ENCODE measurements at places on chromosomes 7 and 10.
A peak's percentile ranks its signal among the peaks of the same experiment; 100 is the strongest.

- DNase-seq = peak; percentile 77
Observed at GRCh38 chr10:72334196-72334824, 20.4 kb downstream of the DNAJB12 start.

DNA sequence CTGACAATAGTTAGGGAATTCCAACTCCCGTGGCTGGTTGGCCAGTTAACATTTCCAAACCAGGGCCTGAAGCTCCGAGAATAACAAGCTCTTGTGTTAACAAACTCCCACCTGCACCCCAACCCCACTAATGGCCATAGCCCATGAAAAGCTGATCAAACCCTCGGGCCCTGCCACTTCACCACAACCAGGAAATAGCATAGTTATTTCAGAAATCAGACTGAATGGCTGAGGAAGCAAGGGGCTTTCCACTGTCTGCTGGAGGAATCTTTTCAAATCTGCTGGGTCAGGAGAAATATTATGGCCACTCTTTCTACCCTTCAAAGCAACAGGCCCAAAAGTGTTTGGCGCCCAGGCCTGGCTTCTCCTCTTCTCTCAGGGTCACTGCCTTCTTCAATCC is 145.6 kb downstream of the GLCCI1 start:
- no peak for DNase-seq

DNA sequence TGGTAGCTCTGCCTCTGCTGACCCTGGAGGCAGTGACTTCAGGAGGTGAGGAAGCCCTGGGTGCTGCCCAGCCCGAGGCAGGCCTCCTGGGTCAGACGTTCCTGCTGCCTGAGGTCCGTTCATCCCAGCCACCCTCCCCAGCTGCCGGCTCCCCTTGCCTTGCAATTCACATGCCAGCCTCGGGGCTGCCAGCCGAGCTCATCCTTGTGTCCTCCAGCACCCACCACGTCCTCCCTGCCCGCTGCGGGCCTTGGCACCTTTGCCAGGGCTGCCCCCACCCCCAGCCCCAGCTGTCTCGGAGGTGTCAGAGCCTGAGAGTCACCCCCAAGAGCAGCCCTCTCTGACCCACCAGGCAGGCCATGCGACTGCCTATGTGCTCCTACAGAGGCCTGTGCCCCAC is 162.1 kb upstream of the RNF32 start:
- DNase-seq = no peak

- DNase-seq = peak; percentile 93
Observed at GRCh38 chr7:130273081-130273932, 6.6 kb downstream of the CPA2 start.

GRCh38 chr7:17126413-17127268 is 171.8 kb upstream of the AHR start:
- no peak for DNase-seq

GRCh38 chr10:18216482-18216881 is 76.3 kb downstream of the CACNB2 start:
- DNase-seq = no peak

- DNase-seq = no peak
Observed at GRCh38 chr7:12737373-12737772, 49.9 kb downstream of the ARL4A start.

GRCh38 chr10:93879273-93879672 is 14.5 kb upstream of the SLC35G1 start:
- DNase-seq = no peak

- DNase-seq = peak; percentile 19
Observed at GRCh38 chr10:86943316-86944030, 13.9 kb downstream of the MMRN2 start.

DNA sequence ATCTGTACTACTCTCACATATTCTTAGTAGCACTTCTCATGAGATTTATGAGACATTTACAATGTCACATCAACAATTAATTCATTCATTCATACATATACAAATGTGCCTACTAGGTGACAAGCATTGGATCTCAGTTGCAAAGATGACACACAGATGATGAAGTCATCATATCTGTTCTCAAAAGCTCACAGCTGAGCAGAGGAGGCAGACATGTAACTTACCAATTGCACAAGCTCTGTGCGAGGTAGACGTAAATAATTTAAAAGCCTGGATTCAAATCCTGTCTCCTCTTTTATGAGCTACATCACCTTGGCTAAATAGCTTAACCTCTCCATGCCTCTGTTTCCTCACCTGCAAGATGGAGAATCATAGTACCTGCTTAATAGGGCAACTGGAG is 109.4 kb upstream of the FAM133B start:
- no peak for DNase-seq

DNA sequence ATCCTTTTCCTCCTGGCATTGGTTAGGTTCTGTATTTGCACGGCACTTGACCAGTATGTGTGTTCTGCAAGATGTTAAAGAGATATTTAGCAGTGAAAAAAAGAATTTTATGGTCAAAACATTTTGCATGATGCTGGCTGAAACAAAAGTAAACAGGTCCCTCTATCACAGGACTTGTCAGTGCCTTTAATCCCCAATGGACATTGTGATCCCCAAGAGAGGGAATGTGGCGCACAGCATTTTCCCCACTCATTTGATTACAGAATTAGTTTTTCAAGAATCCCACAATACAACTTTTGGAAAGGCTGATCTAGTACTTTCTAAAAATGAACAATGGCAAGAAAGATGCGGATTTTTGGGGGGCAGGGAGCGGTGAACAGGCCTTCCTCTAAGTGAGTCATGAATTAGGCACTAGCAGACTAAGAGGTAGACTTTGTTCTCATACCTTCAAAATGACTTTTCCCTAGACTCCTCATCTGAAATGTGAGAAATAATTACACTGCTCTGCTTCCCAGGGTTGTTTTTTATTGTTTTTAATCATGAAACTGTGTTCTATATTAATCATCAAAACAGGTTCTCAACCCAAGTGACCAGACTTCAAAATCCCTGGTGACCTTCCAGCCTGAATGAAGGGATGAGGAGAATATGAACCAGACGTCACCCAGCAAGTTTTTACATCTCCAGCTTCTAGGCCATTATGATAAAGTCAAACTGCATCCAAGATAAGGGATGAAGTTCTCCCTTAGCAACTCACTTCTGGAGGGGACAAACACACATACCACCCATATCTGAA is 8.6 kb downstream of the FBXW4 start:
- no peak for DNase-seq

DNA sequence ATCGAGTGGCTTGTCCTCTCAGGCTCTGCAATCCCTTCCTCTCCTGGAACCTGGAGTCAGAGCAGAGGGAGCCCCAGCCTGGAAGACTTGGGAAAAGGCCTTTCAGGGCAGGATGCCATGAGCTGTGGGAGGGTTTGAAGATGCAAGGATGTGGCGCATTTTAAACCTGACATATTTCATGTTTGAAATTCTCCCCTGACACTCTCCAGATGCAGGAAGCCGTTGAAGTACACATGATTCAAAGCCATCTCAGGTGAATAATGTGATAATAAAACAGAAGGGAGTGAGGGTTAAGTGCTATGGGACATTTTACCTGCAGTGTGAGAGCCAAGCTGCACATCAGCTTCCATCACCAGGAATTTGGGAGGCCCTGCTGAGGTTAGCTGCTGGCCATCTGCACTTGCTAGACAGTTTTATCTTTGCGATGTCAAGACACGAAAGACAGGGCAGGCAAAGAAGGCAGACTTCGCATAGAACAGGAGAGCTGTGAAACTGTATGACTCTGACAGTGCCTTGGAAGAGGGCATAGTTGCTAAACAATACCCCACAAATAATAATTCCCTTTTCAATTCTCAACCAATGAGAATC is 159.1 kb upstream of the GDF10 start:
- no peak for DNase-seq

- DNase-seq = peak; percentile 75
Observed at GRCh38 chr7:65307651-65308299, 65.9 kb upstream of the ZNF92 start.

- no peak for DNase-seq
Observed at GRCh38 chr10:34449836-34450235, 365.3 kb downstream of the PARD3 start.

GRCh38 chr7:110296321-110296720 is 794.6 kb upstream of the LRRN3 start:
- no peak for DNase-seq

GRCh38 chr10:121049489-121049888 is 198.3 kb downstream of the WDR11 start:
- no peak for DNase-seq

DNA sequence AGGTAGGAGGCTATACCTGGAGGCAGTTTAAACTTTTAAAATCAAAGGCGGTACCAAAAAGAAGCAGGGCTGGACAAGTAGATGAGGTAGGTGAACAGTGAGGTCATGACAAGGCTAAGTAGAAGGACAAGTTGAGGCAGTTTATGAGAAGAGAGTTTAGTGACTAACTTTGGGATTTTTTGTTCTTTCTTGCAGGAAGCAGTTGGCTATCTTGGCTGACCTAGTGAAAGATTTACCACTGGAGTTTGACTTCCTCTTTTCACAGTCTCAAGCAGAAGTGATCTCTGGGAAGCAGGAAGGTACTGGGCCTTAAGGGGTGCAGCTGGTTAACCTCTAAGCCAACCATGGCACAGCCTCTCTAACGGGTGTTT is 26.3 kb downstream of the ENTPD7 start:
- no peak for DNase-seq

DNA sequence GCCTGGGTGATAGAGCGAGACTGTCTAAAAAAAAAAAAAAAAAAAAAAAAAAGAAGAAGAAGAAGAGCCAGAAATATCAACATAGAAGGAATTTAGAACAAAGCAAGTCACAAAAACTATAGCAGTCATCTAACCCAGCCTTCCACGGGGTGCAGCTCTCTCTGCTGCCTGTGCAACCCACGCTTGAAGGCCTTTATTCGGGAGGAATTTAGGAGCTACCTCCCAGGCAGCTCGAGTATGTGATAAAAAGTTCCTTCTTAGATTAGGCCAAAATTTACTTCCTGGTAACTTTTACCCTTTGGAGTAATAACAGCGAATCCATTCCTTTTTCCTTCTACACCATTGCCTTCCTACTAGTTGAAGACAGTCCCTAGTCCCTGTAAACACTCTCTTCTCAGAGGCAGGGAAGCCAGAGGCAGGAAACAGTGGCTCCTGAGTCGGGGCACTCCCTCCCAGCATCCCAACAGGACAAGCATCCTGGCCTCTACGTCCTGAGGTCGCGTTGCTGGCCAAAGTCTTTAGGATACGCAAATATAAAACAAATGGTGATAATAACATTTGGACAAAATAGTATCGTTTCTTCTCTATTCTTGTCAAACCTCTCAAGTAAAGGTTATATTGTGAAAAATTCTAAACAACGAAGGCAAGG is 109.3 kb upstream of the KMT2C start:
- DNase-seq = no peak

DNA sequence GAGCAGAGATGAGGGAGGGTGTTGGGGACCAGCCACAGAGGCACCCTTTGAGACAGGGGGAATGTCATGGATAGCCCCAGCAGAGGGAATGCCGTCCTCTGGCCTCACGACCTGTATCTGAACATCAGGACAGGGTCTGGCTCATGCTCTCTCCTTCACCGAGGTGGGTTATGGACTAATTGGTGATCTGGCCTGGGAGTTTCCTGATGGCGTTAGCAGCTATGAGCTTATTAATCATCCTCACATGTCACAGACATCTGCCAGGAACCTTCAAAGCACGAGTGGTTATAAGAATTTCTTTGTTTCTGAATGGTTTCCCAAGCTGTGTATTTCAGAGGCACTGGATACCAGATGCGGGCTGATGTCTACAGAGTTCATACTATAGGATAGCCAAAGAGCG is 6.9 kb downstream of the CPA4 start:
- DNase-seq = no peak

DNA sequence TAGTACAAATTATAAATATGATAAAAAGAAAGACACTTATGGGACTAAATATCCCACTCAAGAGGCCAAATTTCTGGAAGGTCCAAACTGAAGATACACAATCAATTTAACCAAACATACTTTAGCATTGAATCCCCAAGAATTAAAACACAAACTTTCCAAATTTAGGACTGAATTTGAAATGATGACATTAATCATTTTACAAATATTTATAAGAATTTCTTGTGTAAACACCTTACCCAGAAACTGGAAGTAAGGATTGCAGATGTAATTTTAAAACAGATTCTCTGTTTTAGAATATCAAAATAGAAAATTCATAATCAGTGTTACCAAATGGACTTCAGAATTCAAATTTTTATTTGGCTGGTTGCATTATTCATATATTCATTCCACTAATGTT is 588.2 kb upstream of the KCND2 start:
- DNase-seq = no peak

DNA sequence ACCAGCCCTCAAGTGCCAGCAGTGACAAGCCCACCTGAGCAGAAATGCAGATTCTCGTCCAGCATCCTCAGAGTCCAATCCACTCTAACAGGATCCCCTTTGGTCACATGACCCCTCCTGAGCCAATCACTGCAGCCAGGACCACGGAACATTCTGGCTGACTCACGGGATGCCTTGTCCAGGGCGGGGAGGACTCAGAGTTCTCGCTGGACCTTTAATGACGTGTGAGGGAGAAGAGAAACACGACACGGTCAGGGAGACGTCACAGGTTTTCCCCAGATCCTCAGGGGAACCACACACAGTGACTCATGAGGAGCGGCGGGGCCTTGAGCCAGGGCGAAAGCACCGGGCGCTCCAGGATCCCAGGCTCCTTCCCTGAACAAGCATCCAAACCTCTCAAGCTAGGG is 155.7 kb downstream of the PTPRN2 start:
- DNase-seq = no peak

GRCh38 chr7:73702665-73703064 is 16.8 kb downstream of the STX1A start:
- no peak for DNase-seq

GRCh38 chr10:69316313-69317059 is 38.2 kb downstream of the HK1 start:
- no peak for DNase-seq

GRCh38 chr10:59006511-59007306 is 169.7 kb upstream of the PHYHIPL start:
- DNase-seq = no peak

GRCh38 chr7:98211221-98211675 is at the start of gene BHLHA15:
Gene BHLHA15 (plus strand): TSS chr7:98211439. CDS start chr7:98212310, 871 bp downstream.
- peak; percentile 67 for DNase-seq

DNA sequence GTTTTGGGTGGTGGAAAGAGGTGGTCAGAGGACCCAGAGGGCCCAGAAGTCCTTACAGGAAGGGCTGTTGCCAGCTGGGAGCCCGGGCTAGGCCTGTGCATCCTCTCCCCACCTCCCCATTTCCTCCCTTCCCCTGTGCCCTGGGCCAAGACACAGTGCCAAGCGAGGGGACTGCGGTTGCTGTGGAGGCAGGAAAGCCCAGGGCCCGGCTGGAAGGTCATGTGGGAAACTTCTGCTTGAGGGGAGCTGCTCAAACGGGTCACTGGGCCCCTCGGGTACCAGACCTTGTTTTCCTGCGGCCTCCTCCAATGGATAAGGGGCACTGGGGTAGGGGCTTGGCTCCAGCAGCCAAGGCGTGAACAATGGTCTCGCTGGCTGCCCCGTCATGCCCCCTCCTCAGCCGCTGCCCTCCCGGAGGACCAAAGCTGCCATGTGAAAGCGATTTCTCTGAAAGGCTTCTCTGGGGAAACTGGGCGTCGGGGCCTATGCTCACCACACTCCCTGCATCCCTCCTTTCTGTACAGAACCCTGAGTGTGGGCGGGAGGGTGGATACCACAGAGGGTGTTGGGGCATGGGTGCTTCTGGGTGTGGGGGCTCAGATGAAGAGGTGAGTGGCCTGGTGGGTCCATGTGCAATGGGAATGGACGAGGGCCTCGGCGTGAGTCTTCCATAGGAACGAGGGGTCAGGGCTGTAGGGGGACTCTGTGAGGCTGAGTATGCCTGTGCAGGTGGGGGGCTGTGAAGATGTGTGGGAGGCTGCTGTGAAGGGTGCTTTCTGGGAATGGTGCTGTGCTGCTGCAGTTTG is 135.3 kb downstream of the PTPN20 start:
- no peak for DNase-seq
